Aortic smooth muscle cell (primary cell): ENCODE measurements at places on chromosomes 13 and 19. TPM values are rescaled to one million over a fixed set of nuclear protein-coding genes. Genes with fewer than 3 reads are reported as not detected.

ADGRE2 gene
- total RNA-seq: 0.06 and 0.26 TPM in 2 replicates

ZNF541 gene
- 0.12 and 0.13 TPM in 2 replicates for total RNA-seq

HIPK4 gene
- total RNA-seq: 0.06 and 0.13 TPM in 2 replicates

C3 gene
- 0.50 and 1.1 TPM in 2 replicates for total RNA-seq

DNAAF3 gene
- 0.40 and 0.44 TPM in 2 replicates for total RNA-seq

ATP8A2 gene
- total RNA-seq: under 0.01 and 0.06 TPM in 2 replicates
